ENCODE measurements at places on chromosomes 11 and 22.

DNA sequence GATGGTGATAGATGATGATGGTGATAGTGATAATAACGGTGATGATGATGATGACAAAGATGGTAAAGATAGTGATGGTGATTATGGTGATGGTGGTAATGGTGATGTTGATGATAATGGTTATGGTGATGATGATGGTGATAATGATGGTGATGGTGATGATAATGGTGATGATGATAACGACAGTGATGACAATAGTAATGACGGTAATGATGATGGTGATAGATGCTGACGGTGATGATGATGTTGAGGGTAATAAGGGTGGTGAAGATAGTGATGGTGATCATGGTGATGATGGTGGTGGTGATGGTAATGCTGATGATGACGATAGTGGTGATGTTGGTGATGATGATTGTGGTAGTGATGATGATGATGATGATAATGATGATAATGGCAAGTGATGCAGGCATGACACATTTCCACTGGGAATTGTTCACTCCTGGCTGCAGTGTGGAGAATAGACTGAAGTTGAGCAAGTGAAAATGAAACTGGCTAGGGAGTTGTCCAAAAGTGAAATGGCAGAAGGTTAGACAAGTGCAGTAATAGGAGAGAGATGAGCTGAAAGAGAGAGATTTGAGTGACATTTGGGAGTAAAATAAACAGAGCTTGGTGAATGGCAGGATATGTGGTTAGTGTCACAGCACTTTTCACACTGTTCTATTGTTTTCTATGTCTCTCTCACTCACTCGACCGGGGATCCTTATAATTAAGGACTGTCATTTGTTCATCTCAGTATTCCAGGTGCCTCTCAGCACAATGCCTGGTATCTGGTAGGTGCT, 992.5 kb downstream of the OPCML start:
- DNase-seq, result no peak

DNA sequence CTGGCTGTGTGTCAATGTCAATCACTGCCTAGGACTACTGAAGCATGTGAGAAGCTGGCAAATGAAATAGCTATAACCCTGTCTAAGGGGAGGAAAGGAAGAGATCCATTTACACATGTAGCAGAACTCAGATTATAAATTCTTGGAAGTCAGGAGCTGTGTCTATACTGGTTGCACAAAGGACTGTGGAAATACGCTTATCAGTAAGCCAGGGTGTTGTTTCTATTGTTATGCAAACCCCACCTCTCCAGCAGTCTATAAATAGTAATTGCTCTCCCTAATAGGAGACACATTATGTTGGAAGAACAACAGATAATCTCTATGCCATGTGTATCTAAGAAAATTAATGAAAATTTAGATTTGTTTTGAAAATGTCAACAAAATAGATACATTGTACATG, 693.4 kb upstream of the CCDC90B start:
- DNase-seq, result no peak

DNA sequence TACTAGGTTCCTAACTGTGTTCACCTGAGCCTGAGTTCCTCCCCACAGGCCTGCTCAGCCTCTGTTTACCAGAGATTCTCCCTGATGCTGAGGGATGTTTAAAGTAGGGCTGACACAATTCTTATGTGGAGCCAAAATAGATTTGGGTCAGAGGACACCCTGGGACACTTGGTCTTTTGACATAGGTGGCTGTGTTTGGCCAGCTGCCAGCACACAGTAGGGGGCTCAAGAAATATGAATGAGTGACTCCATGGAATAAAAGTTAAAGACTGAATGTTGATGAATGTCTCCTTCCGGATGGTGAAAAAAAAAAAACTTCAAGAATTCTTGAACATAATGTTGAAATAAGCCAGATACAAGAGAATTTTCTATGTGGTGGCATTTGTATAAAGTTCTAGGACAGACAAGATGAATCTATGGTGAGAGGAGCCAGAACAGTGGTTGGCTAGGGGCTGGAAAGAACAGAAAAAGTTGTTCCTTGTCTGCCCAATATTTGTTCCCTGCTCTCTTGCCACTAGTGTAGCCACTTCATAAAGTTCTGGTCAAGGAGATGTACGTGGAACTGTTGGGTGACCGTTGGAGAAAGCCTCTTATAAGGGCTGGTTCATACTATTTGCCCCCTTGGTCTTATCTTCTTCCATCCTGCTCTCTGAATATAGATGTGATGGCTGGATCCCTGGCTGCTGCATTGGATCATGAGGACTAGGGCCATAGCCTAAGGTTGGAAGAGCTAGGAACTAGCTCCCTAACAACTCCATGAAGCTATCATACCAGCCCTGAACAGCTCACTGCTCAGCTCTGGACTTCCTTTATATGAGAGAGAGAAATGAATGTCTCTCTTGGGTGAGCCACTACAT, 40.3 kb upstream of the SMTN start:
- no peak for DNase-seq

GRCh38 chr11:102914238-102915043, 39.7 kb upstream of the MMP12 start:
- DNase-seq, result no peak

- DNase-seq, result no peak
These were observed 123.6 kb downstream of the CHST1 start for GRCh38 chr11:45541693-45542434.

DNA sequence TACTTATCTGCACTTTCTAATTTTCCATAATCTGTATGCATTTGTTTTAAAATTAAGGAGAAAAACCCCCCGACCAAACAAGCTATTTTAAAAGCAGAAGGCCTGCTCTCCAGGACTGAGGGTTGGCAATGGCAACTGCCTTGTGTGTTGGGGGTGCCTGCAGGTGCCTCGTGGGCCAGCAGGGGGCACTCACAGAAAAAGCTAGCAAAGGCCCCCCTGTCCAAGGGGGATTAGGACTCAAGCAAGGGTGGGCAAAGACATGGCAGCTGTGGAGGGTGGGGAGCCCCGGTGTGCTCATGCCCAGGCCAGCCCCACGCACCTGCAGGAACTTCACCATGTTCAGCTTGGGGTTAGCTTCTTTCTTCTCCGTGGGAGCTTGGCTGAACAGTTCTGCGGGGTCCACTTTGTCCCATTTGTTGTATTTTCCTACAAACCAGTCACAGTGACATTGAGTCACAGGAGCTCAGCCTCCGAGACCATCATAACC, 10.3 kb downstream of the TOP3B start:
- DNase-seq, result peak; percentile 39

GRCh38 chr22:50722048-50722701, 15.8 kb upstream of the ACR start:
- no peak for DNase-seq

- DNase-seq, result no peak
These were observed 8.8 kb upstream of the DNAL4 start for GRCh38 chr22:38802671-38803121.

- no peak for DNase-seq
These were observed 693.0 kb downstream of the ETS1 start for GRCh38 chr11:127894316-127894715.

DNA sequence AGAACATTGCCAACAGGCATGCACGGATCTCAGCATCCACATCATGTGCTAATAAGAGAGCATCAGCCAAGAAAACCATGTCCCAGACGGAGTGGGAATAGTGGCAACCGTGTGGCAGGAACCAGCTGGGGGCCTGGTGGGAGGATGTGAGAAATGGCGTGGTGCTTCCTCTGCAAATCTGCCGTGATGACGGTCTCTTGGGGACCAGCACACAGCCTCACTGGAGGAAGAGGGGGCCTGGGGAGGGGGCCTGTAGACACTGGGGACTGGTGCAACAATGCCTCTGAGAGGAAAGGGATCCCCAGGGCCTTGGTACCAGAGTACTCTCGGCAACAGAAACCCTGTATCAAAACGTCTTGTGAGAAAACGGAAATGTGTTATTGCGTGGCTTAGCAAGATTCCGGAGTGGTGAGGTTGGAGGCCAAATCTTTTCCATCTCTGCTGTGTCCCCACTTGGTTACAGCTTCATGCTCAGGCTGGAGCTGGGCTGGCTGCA, 154.3 kb upstream of the TBCEL start:
- no peak for DNase-seq

- peak; percentile 55 for DNase-seq
These were observed 57.0 kb downstream of the LRRC74B start for GRCh38 chr22:21102659-21103267.
